ENCODE measurements at places on chromosomes 13 and 19. TPM values are rescaled to one million over a fixed set of nuclear protein-coding genes. Genes with fewer than 3 reads are reported as not detected.

Gene ENOX1
- total RNA-seq: 5.8 TPM

Gene CADM4
- 1.6 TPM for total RNA-seq

- no peak for DNase-seq
These were observed 4.0 kb downstream of the NKPD1 start for GRCh38 chr19:45156751-45157150.

GRCh38 chr13:63463782-63464610 lies 2048.3 kb upstream of the PCDH20 start:
- no peak for DNase-seq

GRCh38 chr19:50344661-50345318 lies 15.6 kb upstream of the KCNC3 start:
- DNase-seq: no peak

DNA sequence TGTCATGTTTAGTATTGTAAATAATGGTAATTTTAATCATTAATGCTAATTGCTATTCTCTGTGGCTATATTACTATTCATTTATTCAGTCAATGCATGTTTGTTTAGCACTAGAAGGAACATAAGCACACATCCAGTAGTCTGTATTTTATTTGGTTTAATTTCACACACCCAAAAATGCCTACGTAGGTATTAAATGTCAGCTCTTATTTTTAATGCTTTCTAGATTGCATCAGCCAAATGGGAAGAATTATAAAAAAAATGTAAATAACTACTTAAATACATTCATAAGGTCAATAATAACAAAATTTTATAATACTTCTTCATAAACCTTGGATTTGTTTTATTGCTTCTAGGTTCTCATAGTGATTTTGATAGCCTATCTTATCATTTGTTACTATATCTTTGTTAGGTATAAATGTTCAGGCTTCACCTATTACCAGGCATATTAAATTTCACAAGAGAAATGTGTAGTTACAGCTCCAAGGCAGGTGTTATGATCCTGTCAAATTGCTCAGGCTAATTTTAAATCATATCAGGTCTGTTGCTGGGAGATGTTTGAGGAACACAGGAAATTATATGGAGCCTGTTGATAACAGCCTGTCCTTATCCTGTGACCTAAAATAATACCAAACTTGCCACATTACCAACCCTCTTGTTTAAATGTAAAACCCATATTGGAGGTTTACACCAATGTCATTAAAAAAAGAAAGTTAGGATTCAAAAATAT lies 34.4 kb downstream of the ITGBL1 start:
- no peak for DNase-seq

GRCh38 chr19:54077334-54077733 lies 3.8 kb downstream of the TARM1 start:
- DNase-seq: no peak

DNA sequence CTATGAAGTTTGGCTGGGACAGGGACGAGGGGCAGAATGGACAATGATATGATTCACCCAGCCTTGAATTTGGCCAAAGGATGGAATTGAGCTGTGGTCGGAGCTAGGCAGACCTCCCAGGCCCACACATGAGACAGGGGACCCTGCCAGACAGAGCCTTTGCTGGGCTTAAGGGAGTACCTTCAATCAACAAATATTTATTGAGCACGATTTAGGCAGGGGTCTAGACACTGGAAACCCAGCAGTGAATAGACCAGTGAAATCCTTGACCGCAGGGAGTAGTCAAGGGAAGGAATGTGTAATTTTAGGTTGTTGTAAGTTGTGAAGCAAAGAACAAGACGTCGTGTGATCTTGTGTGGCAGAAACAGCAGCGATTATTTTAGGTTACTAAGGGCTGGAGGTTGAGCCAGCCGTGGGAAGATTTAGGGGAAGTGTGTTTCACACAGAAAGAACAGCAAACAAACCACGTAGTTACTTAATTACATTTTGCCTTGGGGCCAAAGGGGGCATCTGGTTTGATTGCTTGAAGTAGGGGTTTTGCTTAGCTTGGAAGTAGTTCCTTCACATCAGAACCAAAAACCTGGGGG lies 16.9 kb upstream of the AP1M2 start:
- peak; percentile 17 for DNase-seq

- no peak for DNase-seq
These were observed 78.6 kb downstream of the ABCC4 start for GRCh38 chr13:95222733-95223018.

DNA sequence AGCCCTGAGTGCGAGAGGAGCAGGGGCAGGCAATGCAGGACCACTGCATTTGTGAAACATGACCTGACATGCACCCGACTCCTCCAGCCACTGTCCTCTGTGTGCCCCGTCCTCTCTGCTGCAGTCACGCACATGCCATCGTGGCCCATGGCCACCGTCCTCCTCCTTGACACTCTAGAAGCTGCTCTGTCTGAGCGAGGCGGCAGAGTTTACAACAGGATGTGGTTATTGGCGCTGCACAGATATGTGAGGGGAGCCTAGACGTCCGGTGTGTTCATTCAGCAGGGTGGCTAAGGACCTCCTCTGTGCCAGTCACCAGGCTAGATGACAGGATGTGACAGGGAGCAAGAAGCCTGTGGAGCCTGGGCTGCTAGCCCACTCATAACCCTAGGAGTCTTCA lies 277.8 kb downstream of the FOXO1 start:
- DNase-seq: no peak

GRCh38 chr13:40813667-40814454 lies 24.4 kb downstream of the SLC25A15 start:
- peak; percentile 6 for DNase-seq

- no peak for DNase-seq
These were observed 61.4 kb downstream of the ERCC5 start for GRCh38 chr13:102907016-102907756.

DNA sequence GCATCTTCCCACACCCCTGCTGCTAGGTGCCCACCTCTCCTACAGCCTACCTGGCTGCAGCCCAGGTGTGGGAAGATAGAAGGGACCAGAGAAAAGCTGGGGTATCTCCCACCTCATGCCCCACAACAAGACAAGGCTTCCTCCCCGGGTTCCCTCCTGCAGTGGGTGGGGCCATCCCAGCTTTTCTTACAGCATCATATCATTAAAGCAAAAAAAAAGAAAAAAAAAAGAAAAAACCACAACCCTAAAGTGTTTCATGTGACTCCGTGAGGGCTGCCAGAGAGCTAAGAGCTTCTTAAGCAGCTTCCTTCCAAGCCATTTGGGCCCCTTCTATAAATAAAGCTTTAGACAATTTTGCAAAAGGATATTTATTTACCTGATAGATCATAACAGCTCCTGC lies 455.4 kb upstream of the TSHZ3 start:
- DNase-seq: no peak

GRCh38 chr13:98988277-98988676 lies 10.4 kb upstream of the DOCK9 start:
- DNase-seq: no peak

GRCh38 chr13:98632961-98633360 lies 56.1 kb upstream of the STK24 start:
- no peak for DNase-seq

DNA sequence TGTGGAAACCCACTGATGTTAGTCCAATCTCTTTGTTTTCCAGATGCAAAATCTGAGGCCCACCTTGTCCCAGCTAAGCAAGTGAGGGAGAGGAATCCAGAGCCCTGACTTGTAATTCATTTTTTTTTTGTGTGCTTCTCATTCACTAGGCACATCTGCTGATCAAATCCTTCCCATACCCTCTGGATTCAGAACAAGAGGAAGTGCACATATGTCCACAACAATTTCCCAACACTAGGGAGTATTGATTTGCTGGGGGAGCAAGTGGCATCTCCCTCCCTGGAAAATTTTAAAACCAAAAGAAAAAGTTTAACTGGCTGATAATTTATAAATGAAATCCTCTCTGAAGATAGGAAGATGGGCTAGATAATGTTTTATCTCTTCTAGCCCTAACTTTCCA lies 94.6 kb upstream of the RFC3 start:
- no peak for DNase-seq
